ENCODE measurements at places on chromosomes 4 and X.

GRCh38 chrX:78366576-78366975 lies 39.2 kb upstream of the CYSLTR1 start:
- no peak for DNase-seq

GRCh38 chrX:23333842-23334520 lies 668 bp upstream of the PTCHD1 start:
- DNase-seq, result no peak

DNA sequence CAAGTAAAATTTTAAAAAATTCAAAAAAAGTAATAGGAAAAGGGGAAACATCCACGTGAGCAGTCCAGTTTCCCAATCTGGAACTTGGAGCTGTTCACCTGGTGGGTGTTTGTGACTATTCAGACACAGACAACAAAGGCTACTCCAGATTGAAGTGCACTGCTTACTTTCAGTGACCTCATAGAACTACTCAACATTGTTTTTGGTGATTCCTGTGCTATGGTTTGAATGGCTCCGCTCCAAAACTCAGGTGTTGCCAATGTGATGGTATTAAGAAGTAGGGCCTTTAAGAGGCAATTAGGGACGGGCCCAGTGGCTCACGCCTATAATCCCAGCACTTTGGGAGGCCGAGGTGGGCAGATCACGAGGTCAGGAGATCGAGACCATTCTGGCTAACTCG lies 22.1 kb downstream of the SH3RF1 start:
- no peak for DNase-seq

- peak; percentile 86 for DNase-seq
These were observed 669 bp upstream of the PHKA2 start for GRCh38 chrX:18984381-18985185.

GRCh38 chr4:100162027-100162685 lies 28.1 kb downstream of the DDIT4L start:
- no peak for DNase-seq

GRCh38 chrX:10981506-10981905 lies 129.6 kb upstream of the HCCS start:
- no peak for DNase-seq

DNA sequence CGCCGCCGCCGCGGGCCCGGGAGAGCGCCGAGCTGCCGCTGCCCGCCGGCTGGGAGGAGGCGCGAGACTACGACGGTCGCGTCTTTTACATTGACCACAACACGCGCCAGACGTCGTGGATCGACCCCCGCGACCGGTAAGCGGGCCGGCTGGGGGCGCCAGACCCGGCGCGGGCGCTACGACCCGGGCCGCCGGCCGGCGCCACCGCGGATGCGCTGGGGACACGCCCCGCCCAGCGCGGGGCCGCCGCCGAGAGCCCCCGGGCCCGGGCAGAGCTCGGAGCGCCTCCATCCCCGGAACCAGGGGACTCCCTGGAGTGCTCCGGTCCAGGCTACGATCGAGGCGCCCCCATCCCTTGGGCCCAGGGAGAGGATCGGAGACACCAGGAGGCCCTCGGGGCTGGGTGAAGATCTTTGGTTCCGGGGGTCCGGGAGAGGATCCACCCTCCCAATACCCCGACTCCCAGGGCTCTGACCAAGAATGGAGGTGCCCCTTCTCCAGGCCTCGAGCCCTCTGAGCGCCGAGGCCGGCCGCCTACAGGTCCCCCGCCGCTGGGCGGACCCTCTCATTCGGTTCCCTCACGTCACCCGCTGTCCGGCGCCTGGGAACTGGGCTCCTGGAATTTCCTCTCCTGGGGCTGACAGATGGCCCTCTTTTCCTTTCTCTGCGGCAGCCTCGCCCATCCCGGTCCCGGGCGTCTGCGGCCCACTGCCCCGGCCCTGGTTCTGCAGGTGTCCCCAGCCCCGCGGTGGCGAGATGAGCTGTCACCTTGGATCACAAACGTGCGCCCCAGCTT lies 48.8 kb downstream of the CLDN34 start:
- peak; percentile 69 for DNase-seq

- no peak for DNase-seq
These were observed 56.7 kb downstream of the PRPS1 start for GRCh38 chrX:107684956-107685385.

GRCh38 chr4:32932156-32932555 lies 2212.0 kb downstream of the PCDH7 start:
- DNase-seq, result no peak

GRCh38 chr4:74777531-74777930 lies 16.8 kb downstream of the BTC start:
- DNase-seq, result no peak

DNA sequence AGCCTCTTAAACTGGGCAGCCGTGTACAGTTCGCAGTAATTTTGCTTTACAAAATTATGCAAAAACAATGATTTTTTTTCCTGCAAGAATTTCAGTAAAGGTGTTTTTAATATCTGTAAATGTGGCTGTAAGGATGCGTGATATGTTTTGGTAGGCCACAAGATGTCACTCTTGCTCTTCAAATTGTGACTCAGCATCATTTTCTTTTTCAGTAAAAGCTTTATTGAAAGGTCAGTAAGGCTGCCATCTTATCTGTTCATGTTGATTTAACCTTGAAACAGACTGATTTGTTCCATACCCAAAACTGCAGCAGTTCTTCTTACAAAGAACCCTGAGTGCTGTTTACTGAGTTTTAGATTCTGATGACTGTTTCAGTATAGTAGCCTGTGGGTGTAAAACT lies 39.9 kb downstream of the TXLNG start:
- DNase-seq, result peak; percentile 57

- no peak for DNase-seq
These were observed 90.4 kb downstream of the COX7B2 start for GRCh38 chr4:46818604-46819003.

DNA sequence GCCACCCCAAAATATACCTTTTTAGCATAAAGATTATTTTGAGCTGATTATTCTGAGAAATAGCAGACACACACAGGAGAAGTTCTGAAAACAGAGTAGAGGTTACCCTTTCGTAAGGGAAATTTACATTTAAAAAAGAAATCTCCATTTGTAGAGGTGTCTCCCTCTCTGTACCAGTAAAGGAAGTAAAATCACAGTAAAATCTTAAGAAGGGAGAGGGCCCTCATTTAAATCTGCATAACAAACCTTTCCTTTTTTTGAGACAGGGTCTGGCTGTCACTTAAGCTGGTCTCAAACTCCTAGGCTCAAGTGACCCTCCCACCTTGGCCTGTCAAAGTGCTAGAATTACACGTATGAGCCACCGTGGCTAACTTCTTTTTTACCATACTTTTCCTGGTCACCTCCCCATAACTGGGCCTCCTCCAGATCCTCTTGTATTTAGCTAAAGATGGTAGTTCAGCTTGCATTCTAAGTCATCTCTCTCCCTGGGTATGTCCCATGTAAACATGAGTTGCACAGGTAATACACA lies 92.2 kb upstream of the INTU start:
- DNase-seq, result no peak

- no peak for DNase-seq
These were observed 5.7 kb downstream of the S100P start for GRCh38 chr4:6699388-6699787.

DNA sequence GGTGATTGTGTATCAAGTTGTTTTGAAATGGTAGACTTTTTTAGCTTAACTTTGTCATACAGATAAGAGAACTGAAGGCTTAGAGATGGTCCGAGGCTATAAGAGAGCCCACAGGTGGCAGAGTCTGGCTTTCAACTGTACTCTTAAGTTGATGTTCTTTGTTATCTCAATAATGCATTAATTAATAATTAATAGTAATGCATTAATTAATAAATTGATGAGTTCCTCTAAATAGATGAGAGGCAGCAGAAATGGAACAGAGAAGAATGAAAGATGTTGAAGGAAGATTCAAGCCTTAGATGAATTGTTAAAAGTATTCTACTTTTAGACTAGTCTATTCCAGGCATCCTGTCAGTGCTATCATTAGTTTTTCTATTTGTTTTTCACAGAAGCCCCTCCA lies 22.4 kb downstream of the NUDT9 start:
- no peak for DNase-seq

DNA sequence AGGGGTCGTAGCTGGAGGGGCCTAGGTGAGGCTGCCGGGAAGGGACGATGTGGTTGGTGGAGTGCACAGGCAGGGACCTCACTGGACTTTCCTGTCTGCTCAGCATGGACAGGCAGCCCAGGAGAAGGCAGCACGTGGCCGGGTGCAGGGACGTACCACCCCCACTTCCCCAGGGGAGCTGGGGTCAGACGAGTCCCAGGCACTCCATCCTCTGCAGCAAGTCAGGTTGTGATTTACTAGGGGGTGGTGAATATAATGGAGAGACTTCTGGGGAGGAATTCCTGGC lies 1.5 kb upstream of the CTBP1 start:
- DNase-seq, result no peak

DNA sequence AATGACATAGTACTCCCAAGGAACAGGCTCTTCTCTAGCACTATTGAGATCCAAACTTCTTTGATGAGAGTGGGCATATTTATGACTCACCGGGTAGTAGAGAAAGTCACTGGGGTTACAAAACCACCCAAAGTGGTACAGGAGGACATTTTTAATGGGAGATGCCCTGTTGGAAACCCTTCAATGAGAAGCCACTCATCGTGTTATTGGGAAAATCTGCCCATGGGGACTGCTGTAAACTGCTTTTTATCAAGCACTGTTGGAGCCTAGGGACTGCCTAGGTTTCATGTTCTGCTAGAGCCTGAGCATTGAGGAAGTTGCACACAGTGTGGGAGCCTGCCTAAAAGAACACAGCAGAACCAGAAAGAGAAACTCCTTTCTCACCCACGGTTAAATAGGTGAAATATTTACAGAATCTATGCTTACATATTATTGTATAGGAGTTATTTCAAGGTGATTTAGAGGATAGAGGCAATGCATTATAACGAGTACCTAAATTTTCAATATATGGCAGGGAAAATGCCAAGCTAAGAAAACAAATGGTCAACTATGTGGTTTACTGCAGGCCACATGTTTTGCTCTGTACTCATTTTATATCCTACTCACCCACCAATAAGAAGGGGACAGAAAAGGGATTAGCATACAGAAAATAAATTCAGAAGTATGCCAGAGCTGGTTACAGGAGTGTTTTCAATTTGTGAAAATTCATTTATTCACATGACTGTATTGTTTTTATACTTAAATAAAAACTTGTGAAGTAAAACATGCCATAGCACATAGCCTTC lies 559.1 kb downstream of the FSTL5 start:
- DNase-seq, result no peak

GRCh38 chr4:176988226-176988625 lies 195.5 kb upstream of the VEGFC start:
- peak; percentile 99 for DNase-seq

DNA sequence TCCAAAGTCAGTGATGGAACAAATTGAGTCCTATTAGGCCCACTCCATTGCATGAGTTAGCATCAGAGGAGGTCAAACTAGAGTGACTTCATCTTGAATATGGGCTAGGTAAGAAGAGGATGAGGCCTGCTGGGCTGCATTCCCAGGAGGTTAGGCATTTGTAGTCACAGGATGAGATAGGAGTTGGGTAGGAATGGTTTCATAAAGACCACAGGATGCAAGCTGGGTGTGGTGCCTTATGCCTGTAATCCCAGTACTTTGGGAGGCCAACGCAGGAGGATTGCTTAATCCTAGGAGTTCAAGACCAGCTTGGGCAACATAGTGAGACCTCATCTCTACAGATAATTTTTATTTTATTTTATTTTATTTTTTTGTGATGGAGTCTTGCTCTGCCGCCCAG lies 26.8 kb downstream of the PDGFRA start:
- peak; percentile 78 for DNase-seq
